Body of pancreas (tissue), 4 donors: ENCODE measurements at places on chromosomes 7 and 10. TPM values are rescaled to one million over a fixed set of nuclear protein-coding genes. Genes with fewer than 3 reads are reported as not detected.

GRCh38 chr10:99315853-99316252, 13.3 kb upstream of the CNNM1 start:
- no peaks in the 10 kb centered on the region for H3K27me3 ChIP-seq
- H3K36me3 ChIP-seq: no peaks in the 10 kb centered on the region
- DNase-seq: no peak
- H3K4me3 ChIP-seq: no peak overlapping the region
- no peaks in the 10 kb centered on the region for H3K4me1 ChIP-seq

DNA sequence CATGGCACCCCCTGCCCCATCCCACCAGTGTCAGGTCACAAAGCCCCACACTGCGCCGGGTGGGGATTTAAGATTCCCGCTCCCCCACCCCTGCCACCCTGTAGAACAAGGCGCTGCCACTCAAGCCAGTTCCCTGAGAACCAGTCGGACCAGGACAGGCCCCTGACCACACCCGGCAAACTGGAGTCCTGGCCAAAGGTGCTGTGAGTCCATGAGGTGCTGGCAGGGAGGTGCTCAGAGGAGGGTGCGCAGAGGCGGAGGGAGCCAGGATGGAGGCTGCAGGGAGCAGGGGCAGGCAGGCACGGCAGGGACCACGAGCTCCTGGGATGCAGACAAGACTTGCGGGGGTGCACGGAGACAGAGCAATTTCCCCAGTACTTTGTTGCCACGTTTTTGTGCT, 19.7 kb upstream of the GDI2 start:
- H3K4me3 ChIP-seq: no peak overlapping the region
- H3K4me1 ChIP-seq: peaks cover 5% of the 10 kb centered on the region
- DNase-seq: no peak
- no peaks in the 10 kb centered on the region for H3K36me3 ChIP-seq

DNA sequence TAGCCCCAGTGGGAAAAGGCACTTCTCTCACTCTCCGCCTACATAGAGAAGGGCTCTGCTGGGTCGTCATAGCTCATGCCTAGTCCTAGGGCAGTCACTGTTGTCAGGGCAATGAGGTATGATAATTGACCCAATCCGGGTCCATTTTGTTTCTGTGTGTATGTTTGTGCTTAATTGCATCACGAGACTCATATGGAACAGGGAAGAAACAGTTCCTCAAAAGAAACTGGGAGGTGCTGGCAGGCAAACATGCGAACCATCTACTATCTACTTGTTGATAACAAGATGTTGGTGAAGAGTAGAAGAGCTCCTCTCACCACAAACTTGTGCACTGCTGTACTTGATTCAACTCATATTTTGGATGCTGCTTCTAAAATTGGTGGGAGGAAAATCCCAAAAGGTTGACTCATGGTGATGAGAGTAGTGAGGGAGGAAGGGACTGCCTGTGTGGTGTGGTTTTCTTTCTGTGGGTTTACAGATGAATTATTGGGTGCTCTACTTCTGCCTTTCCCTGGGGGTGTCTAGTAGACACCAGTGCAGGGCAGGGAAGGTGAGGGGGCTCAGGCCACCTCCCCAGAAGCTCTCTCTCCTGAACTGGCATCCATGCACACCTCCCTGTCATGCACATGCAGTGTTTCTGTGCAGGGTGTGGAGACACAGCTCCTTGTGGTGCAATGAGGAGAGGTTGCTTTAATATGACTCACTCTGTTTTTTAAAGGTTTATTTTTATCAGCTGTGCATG, 29.4 kb downstream of the LSMEM1 start:
- DNase-seq: no peak
- H3K4me1 ChIP-seq: no peaks in the 10 kb centered on the region
- no peak overlapping the region for H3K27ac ChIP-seq
- no peaks in the 10 kb centered on the region for H3K27me3 ChIP-seq
- H3K4me3 ChIP-seq: no peak overlapping the region

DNA sequence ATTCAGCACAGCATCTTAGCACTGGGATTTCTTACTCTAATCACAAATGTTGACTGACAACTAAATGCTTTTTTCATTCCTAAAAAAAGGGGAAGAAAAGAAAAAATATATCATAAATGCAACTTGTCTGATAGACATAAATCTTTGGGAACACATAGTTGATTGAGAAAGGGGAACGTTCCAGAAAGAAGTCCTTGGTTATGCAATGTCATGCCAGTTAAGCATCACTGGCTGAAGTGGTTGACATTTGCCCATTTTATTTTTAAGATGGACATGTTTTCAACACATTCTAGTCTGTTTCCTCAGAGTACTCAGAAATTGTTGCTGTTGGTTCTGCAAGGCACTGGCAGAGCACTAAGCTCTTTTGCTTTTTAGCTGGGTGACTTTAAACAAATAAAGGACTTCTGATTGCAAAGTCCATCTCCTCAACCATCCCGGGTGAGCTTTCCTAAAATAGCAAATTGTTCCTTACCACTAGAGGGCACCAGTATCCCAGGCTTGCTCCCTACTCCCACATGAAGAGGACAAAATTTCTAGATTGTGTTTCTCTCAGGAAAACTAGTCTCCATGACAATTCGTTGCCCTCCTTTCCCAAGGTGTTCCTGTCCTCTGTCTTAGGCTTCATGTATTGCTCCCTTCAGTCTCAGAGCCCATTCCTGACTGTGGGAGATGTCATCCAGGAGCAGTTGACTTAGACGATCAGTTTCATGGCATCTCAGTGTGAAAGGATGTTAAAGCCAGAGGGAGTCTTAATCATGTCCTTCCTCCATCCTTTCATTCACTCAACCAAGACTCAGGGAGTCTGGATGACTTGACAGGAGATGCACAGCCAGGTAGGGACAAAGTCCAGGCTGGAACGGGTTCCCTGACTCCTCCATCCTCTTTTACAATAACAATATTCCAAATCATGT, 23.9 kb downstream of the OPALIN start:
- H3K36me3 ChIP-seq: no peaks in the 10 kb centered on the region
- no peak overlapping the region for H3K4me3 ChIP-seq
- H3K27me3 ChIP-seq: no peaks in the 10 kb centered on the region
- peak; percentile 35 for DNase-seq
- H3K4me1 ChIP-seq: peaks cover 6% of the 10 kb centered on the region
- no peak overlapping the region for H3K27ac ChIP-seq

NKX1-2 gene
- total RNA-seq: not detected

KLF14 gene
- total RNA-seq: 1.6 TPM

GIMAP1 gene
- total RNA-seq: 0.99 TPM

C10orf90 gene
- not detected for total RNA-seq

CALN1 gene
- 1.6 TPM for total RNA-seq

CCZ1 gene
- total RNA-seq: 16.5 TPM

BTBD16 gene
- not detected for total RNA-seq

LAMB1 gene
- total RNA-seq: 130 TPM

TRIM8 gene
- total RNA-seq: 121 TPM
